Caudate nucleus (tissue), 63 donors: ENCODE measurements at places on chromosomes 11 and 22.

- no peak for DNase-seq
Observed at GRCh38 chr11:44191322-44192016, 96.0 kb downstream of the EXT2 start.

GRCh38 chr11:34443136-34443535 lies 4.4 kb downstream of the CAT start:
- no peak for DNase-seq

DNA sequence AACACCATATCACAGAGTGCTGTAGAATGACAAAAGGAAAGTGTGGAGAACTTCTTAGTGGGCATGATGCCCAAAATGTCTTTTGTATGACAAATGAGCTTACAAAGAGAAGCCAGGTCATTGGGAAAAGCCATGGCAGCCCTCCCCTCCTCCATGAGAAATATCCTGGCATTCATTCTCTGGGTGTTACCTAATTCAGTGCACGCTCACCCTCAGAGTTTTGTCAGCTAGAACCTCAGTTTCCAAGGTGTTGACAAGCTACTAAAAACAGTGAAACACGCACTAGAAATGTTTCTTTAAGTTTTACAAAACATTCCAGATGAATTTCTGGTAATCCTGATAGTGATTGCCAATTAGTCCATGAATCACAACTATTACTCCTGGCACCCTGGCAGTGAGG lies 105.4 kb upstream of the FSHB start:
- no peak for DNase-seq

DNA sequence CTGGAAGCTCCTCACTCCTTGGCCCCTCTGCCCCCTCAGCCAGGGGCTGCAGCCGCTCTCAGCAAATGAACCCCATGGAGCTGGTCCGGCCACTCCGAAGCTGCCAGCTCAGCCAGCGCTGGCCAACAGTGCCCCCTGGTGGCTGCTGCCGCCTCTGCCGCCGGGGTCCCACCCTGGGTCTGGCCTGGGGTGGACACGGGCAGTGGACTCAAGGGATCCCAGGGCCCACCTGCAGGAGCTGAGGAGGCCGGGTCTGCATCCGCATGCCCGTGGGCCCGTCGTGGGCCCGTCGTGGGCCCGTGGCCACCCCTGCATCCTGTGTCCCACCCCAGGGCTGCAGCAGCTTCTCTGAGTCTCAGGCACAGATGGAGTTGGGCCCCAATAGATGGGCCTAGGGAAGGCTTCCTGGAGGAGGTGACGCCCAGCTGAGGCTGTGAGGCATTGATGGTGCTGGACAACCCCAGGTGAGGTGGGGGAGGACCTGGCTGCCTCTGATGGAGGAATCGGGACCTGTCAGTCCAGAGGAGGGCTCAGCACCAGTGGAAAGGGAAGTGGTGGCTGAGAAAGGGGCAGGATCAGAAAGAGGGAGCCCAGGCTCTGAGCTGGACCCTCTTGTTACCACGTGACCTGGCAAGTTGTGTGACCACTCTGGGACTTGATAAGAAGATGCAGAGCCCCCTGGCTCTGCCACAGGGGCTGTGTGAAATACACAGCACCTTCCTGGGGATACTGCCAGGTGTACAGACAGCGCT lies 522.3 kb downstream of the BRD1 start:
- DNase-seq, result no peak

DNA sequence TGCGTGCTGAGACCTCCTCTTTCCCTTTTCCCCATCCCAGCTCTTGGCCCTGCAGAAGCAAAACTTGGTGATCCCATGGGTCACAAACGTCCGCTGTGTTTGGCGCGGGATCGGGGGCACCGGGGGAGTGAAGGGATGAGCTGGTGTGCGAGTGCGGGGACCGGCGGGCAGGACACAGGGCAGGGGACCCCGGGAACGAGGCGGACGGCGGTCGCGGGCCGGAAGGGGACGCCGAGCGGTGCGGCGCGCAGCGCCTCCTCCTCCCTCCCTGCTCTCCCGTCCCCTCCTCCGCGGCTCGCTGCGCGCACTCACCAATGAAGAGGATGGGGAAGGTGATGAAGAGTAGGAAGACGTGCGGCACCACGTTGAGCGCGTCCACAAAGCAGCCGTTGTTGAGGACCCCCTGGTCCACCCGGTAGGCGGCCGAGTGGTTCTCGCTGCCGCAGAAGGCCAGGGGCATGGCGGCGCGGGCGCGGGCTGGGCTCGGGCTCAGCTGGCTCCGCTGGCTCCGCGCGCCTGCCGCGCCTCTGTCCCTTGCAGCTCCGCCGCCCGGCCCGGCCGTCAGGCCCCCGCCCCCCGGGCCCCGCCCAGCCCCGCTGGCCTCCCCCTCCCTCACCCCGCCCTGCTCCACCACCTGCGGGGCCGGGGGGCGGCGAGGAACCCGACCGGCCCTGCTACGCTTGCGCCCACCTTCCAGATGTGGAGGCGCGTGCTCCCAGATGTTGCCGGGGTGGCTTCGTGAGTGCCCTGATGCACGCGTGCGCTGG lies at the start of gene ABCC8:
ABCC8 (minus strand) TSS at position 529 of the 767 bp plus-strand sequence; CDS start at position 460, 69 bp downstream.
- peak; percentile 52 for DNase-seq

- DNase-seq, result no peak
Observed at GRCh38 chr22:33111491-33111890, 53.3 kb upstream of the SYN3 start.
